Stomach (tissue), 19 donors: ENCODE measurements at places on chromosomes 5 and 9. TPM values are rescaled to one million over a fixed set of nuclear protein-coding genes. Genes with fewer than 3 reads are reported as not detected.

GRCh38 chr5:92775711-92776615 is 805.1 kb downstream of the NR2F1-AS1 start:
- no peak for DNase-seq

GRCh38 chr9:128365525-128365924 is 5.6 kb upstream of the URM1 start:
- no peak for DNase-seq

GRCh38 chr9:75979362-75979761 is 88.9 kb downstream of the PCSK5 start:
- DNase-seq: no peak

DNA sequence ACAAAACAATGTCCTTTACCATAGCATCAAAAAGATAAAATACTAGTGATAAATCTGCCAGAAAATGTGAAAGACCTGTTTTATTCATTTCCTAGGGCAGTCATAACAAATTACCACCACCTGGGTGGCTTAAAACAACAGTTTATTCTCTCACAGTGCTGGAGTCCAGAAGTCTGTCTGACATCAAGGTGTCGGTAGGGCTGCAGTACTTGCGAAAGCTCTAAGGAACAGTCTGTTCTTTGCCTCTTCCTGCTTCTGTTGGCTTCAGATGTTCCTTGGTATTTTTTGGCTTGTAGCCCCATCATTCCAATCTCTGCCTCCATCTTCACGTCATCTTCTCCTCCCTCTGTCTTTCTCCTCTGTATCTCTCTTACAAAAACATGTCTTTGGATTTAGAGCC is 51.0 kb downstream of the PTPDC1 start:
- DNase-seq: no peak

The CD72 gene
- not detected for total RNA-seq
